ENCODE measurements at places on chromosomes 11 and 22. TPM values are rescaled to one million over a fixed set of nuclear protein-coding genes. Genes with fewer than 3 reads are reported as not detected.

- DNase-seq: no peak
- no peaks in the 10 kb centered on the region for H3K36me3 ChIP-seq
- H3K4me3 ChIP-seq: no peak overlapping the region
- H3K4me1 ChIP-seq: no peaks in the 10 kb centered on the region
- peaks cover 7% of the 10 kb centered on the region for H3K27me3 ChIP-seq
Observed at GRCh38 chr11:34284811-34285481, 72.9 kb downstream of the ABTB2 start.

DNA sequence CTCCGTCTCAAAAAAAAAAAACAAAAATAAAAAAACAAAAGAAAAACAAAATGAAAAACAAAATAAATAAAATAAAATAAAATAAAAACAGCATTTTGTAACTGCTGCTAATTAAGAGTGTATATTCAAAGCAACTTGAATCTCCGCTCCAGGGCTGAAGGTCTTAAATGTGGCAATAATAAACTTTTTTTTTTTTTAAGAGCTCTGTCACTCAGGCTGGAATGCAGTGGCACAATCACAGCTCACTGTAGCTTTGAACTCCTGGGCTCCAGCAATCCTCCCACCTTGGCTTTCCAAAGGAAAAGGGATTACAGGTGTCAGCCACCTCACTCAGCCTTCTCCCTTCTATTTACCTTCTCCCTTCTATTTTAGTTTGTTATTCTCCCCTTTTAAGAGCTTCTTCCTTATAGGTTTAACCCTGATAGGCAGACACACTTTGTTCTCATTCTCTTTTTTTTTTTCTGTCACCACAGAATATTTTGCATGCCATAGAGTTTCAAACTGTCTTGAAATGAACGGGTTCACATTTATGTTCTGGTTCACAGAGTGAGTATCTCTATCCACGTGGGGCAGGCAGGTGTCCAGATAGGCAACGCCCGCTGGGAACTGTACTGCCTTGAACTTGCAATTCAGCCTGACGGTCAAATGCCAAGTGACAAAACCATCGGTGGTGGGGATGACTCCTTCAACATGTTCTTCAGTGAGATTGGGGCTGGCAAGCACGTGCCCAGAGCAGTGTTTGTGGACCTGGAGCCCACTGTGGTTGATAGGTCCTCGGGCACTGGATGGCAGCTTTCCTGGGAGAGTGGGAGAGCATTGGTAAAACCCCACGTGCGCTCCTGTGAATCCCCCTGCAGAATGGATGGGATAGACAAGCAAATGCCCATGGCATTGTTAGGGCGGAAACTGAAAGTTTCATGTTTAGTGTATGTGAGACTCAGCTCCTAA, 19.4 kb downstream of the LRRC74B start:
- no peak overlapping the region for H3K4me3 ChIP-seq
- no peak for DNase-seq
- H3K27me3 ChIP-seq: peaks cover 7% of the 10 kb centered on the region
- no peaks in the 10 kb centered on the region for H3K36me3 ChIP-seq
- H3K4me1 ChIP-seq: peaks cover 4% of the 10 kb centered on the region

DNA sequence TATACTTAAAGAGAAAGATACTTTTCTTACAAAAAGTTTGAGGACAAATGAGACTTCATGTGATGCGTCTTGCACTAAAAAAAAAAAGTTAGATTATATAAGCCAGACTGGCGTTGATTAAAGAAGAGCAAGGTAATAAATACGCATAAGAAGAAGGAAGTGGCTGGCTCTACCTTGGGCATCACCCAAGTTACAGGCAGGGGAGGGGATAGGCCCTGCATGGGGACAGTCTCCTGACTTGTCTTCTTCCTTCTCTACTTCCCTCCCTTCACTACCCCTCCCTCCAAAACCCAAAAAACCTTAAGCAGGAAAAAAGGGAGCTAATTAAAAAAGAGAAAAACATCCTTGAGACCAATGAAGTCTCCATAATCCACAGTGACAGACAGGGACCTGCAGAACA, 22.3 kb upstream of the TMA7B start:
- peak overlapping the region; percentile 78 for H3K4me3 ChIP-seq
- H3K36me3 ChIP-seq: peaks cover 36% of the 10 kb centered on the region
- no peaks in the 10 kb centered on the region for H3K27me3 ChIP-seq
- DNase-seq: no peak

- H3K27ac ChIP-seq: no peak overlapping the region
- peaks cover 1% of the 10 kb centered on the region for H3K4me1 ChIP-seq
Observed at GRCh38 chr11:64568584-64569140, 22.4 kb upstream of the SLC22A12 start.

Gene HBG2
- total RNA-seq: not detected
